ENCODE measurements at places on chromosomes 4 and X. TPM values are rescaled to one million over a fixed set of nuclear protein-coding genes. Genes with fewer than 3 reads are reported as not detected.
A peak's percentile ranks its signal among the peaks of the same experiment; 100 is the strongest.

DNA sequence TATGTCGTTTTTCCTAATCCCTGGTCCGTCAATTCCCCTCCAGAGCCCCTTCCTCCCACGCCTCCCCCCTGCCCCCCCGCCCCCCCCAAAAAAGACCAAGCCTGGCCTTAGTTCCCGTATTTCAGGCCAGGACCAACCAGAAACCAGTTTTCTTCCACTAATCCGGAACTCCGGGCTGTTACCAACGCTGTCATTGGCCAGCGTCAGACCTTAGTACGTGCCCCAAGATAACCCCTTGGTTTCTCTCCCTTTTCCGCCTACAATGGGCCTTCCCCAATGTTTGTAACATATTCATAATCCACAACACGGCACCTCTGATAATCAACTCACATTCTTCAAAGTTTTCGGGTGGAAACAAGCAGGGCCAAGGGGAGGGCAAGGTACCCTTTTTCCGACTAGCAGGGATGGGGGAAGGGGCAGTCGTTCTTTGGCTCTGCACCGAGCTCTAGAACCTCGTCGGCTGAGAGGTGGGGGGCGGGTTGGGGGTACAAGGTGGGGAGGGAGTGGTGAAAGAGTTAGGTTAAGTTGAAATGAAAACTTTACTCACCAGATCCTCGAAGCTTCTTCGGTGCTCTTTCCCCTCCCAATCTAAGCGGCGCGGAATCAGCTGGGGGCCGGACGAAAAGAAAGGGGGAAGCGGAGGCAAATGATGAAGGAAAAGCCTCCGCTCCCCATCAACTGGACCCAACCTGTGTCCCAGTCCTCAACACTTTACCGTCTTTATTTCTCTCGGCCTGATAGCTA, 1.5 kb downstream of the BRWD3 start:
- peak; percentile 60 for DNase-seq

LAP3 gene
- 61.1 TPM for total RNA-seq

CCDC158 gene
- 0.53 TPM for total RNA-seq

- no peak for DNase-seq
Observed at GRCh38 chrX:147602176-147602696, 309.5 kb upstream of the FMR1 start.

DNA sequence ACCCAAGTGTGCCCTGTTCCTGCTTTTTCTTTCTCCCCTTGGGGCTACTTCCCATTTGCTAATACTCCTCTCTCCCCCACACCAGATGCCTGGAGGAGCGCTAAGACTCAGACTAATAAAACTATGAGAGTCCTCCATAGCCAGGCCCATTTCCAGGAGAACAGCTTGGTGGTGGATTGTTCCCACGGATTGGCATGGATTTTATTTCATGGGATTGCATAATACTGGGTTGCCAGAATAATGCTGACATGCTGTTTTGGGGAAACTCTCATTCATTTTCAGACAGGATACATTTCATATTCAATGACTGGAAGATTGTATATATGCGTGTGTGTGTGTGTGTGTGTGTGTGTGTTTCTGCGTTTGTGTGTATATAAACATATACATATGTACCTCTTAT, 447.5 kb upstream of the PITX2 start:
- DNase-seq = no peak

CT45A2 gene
- total RNA-seq = not detected

TSPAN7 gene
- total RNA-seq = 0.08 TPM

DNA sequence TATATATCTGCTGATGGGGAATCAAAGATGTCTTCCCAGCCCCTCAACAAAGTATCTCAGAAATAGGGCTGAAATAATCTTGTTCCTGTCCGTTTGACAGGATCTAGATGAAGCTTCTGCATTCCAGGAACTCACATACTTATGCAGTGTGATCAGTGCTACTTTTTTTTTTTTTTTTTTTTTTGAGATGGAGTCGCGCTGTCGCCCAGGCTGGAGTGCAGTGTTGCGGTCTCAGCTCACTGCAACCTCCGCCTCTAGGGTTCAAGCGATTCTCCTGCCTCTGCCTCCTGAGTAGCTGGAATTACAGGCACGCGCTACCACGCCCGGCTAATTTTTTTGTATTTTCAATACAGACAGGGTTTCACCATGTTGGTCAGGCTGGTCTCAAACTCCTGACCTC, 36.4 kb downstream of the DHX15 start:
- DNase-seq = no peak

GRCh38 chr4:84940960-84941359, 25.5 kb downstream of the WDFY3 start:
- no peak for DNase-seq

DNA sequence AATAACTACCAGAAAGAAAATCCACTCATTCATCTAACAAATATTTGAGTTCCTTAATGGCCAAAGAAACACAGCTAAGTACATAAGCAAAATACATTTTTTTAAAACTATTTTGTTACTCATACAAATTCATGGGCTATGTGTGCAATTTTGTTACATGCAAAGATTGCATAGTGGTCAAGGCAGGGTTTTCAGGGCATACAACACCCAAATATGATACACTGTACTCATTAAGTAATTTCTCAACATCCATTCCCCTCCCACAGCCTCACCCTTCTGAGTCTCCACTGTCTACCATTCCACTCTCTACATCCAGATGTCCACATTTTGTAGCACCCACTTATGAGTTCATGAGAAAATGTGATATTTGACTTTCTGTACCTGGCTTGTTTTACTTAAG, 58.2 kb downstream of the BRWD3 start:
- no peak for DNase-seq

- no peak for DNase-seq
Observed at GRCh38 chr4:93042746-93043145, 739.0 kb downstream of the GRID2 start.

NDUFC1 gene
- 68.5 TPM for total RNA-seq

GRCh38 chr4:144739511-144740033, 93.6 kb downstream of the HHIP start:
- DNase-seq = no peak

DNA sequence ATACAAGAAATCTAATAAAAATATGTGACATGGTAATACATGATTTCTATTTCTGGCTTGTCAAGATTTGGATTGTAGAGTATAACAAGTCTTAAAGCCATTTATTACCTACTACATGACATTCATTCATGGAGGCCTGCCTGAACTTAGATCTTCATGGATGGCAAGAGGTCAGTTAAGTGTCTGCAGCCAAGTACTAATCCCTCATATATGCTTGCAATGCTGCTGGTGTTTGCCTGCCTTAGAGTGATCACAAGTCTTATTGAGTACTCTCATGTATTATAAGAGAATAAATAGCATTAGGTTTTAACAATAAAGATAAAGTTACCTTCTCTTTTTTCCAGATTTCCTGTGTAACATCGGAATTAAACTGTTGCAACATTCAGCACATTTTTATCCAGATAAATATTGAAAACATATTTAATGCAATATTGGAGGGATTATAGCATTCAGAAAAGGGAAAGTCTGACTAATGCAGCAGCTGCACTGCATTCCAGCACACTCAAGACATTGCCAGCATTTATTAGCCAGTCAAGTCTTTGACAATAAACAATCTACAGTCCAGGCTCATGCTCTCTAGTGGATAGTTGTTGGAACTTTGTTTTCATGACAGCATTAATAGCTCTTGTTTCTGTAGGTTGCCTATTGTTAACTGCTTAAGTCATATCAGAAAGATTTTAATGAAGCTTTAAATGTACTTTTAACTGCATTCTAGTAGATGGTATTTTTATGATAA, 737.1 kb downstream of the FAT4 start:
- peak; percentile 31 for DNase-seq

- DNase-seq = peak; percentile 70
Observed at GRCh38 chr4:83851261-83852084, 315.6 kb downstream of the GPAT3 start.

EPHA5 gene
- total RNA-seq = not detected

UGT2B10 gene
- not detected for total RNA-seq

DNA sequence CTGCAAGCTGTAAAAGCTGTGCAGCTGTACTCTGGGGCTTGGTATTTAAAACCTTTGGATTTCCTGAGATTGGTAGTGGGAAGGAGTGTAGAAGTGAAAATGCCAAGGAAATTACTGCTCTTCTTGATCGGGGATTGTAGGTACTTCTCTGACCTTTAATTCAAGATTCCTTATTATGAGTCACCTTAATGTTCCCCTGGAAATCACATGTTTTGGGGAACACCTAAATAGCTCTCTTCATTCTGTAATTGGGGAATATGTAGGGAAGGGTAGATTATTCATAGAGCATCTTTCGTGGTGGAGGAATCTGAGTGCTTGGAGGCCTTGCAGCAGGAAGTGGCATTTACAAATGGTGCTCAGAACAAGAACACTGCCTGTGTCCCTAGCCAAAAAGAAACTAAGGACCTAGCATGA, 137.8 kb downstream of the UCHL1 start:
- DNase-seq = no peak

UNC5C gene
- total RNA-seq = 0.03 TPM

DNA sequence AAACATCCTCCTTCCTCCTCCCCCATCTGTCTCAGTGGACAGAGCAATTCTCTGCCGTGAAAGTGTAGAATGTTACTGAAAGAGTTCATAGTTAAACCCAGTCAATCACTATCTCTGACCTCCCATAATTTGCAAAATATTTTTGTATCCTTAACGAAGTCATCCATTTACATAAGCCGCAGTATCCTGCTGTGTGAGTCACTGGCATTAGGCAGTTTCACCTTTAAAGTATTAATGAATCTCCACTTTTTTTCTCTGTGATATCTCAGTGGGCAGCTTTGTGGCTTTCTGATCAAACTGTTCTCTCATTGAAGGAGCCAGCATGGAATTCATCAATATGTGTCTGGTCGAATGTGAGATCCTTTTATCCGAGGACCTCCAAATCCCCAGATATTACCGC, 678.6 kb upstream of the TENM3 start:
- no peak for DNase-seq

CSAG1 gene
- not detected for total RNA-seq

GRCh38 chr4:177681902-177682301, 239.7 kb upstream of the AGA start:
- no peak for DNase-seq

GRCh38 chr4:87354168-87355102, 31.8 kb upstream of the HSD17B13 start:
- no peak for DNase-seq

- no peak for DNase-seq
Observed at GRCh38 chr4:80069837-80070731, 2.9 kb downstream of the ANTXR2 start.

DNA sequence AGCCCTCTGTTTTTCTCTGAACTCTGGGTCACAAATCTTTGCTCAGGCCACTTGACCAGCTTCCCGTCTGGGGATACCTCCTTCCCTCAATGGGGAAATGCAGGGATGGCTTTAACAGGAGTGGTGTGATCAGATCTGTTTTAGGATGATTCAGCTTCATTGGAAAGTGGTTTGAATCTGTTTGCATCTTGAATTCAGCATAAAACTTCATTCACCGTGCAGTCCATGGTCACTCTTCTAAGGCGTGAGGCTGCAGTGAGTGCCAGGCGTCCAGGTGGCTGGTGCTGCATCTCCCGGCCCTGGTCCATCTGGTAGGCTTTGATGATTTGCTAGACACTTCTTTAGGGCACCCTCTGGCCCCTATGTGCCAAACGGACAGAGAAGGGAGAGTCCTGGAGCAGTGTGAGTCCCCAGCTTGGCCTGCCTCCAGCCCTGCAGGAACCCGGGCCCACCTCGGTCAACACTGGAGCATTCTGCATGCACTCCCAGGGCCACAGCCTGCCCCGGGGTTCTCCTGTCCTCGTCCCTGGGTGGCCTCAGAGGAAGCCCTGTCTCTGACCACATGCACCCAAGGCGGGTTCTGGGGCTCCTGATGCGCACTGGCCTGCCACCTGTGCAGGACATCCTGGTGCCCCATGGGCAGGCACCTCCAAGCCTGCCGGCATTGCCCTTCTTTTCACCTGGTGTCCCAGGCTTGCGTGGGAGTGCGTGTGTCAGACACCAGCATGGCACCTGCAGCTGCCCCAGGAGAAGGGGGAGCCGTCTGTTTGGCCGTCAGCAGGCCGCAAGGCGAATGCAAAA, 251.5 kb upstream of the PSAPL1 start:
- DNase-seq = no peak

SLIT2 gene
- 13.4 TPM for total RNA-seq

FAM199X gene
- 26.0 TPM for total RNA-seq

DNA sequence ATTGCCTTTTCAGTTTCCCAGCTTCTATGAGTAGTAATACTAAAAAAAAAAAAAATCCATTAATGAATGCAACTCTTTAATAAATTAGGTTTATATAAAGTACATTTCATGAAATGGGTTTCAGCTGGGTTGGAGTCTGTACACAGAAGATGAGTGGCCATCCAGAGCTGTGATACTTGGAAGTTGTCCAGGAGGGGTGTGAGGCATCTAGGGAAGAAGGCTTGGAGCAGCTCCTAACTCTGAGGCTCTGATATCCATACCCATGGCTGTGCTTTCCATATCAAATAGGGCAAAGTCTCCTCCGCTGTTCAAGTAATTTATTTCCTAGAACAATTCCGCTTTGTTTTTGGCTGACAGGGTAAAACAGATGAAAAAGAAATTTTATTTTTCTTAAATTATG, 423.3 kb upstream of the TENM3 start:
- DNase-seq = no peak

- DNase-seq = no peak
Observed at GRCh38 chr4:173301518-173302201, 32.5 kb downstream of the HMGB2 start.

TCEAL5 gene
- not detected for total RNA-seq

GRCh38 chr4:110959041-110959643, 336.3 kb upstream of the PITX2 start:
- no peak for DNase-seq

DNA sequence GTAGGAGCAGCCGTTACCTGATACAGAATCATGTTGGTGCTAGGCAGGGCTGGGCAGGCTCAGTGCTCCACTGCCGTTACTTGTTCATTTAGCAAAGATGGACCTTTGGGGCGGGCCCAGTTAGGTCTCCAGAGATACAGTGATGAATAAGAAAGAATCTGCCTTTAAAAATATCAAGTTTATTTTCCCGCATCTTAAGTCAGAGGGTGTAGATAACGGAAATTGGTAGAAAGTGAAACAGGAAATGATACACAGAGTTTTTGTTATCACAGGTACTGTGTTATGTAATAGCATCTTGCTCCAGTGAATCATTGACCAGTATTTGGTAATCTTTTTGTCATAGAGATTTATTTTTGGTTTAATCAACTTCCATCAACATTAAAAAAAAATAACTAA, 5.5 kb downstream of the TMEM131L start:
- DNase-seq = no peak

DNA sequence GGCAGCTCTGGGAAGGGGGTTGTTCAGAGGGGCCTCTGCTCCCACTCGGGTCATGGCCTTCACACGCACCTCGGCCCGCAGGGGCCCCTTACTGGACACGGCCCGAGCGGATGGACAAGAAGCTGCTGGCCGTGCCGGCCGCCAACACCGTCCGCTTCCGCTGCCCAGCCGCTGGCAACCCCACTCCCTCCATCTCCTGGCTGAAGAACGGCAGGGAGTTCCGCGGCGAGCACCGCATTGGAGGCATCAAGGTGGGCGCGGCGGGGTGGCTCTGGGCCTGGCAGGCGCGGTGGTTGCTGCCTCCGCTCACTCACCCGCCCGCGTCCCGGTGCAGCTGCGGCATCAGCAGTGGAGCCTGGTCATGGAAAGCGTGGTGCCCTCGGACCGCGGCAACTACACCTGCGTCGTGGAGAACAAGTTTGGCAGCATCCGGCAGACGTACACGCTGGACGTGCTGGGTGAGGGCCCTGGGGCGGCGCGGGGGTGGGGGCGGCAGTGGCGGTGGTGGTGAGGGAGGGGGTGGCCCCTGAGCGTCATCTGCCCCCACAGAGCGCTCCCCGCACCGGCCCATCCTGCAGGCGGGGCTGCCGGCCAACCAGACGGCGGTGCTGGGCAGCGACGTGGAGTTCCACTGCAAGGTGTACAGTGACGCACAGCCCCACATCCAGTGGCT, 8.3 kb downstream of the FGFR3 start:
- DNase-seq = no peak

LUZP4 gene
- not detected for total RNA-seq

All from SJSA1 (cell line).